ENCODE measurements at places on chromosomes 12 and 14.

- no peak for DNase-seq
Observed at GRCh38 chr14:22418631-22419030, 170.4 kb downstream of the DAD1 start.

GRCh38 chr12:32118806-32119205 is 12.2 kb downstream of the BICD1 start:
- no peak for DNase-seq

DNA sequence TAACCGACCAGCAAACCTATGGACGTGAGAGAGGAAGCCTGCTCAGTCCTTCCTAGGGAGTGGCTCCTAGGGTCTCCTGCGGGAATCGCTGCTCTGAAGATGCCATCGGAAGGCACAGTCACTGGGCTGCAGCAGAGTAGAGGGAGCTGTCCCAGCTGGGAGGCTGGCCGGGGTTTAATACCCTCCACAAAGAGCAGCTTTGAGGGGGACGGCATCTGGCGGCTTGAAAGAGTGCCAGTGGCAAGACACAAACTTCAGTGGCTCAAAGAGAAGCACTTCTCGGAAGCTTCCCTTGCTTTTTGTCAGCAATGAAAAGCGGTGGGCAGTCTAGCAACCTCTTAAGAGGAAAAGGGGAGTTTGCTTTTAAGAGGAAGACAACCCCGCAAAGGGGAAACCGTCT is 114.6 kb downstream of the TMEM132C start:
- no peak for DNase-seq

GRCh38 chr12:78038541-78038940 is 207.8 kb downstream of the NAV3 start:
- no peak for DNase-seq

GRCh38 chr14:38838049-38838978 is 264.7 kb downstream of the SEC23A start:
- DNase-seq: no peak

GRCh38 chr14:78202976-78203375 is 32.8 kb downstream of the NRXN3 start:
- no peak for DNase-seq

GRCh38 chr12:6968426-6968825 is 2.0 kb downstream of the PHB2 start:
- DNase-seq: no peak

DNA sequence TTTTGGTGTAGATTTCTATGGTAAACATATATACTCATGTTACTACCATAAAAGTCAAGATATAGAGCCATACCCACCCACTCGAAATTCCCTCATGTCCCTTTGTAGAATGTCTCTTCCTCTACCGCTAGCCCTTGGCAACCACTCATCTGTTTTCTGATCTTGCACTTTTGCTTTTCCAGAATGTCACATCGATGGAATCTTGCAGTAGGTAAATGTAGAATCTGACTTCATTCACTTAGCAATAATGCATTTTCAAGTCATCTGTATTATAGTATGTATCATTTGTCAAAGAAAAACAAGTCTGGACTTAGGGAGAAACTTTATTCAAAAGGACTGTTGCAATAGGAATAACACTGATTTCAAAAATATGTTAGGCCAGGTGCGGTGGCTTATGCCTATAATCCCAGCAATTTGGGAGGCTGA is 19.3 kb upstream of the CLEC2D start:
- no peak for DNase-seq

GRCh38 chr12:16352481-16352880 is 5.0 kb downstream of the MGST1 start:
- no peak for DNase-seq
